ENCODE measurements at places on chromosomes 4 and X.
A peak's percentile ranks its signal among the peaks of the same experiment; 100 is the strongest.

DNA sequence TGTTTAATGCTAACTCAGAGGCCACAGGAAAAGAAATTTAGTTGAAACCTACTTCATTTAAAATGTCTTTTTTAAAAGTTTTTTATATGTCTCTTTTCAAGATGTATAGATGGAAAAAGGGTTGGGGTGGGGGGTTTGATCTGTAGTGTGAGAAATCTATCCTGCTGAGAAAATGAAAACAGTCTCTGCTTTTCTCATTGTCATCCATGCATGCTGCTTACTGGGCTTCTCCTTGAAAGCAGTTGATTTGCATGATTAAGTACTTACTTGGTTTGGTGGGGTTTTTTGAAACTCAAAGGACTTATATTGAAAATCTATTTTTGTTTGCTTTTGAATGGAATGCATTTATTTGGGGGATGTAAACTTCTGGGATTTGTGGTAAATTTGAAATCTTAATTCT lies 313.6 kb upstream of the DKK2 start:
- no peak for DNase-seq

DNA sequence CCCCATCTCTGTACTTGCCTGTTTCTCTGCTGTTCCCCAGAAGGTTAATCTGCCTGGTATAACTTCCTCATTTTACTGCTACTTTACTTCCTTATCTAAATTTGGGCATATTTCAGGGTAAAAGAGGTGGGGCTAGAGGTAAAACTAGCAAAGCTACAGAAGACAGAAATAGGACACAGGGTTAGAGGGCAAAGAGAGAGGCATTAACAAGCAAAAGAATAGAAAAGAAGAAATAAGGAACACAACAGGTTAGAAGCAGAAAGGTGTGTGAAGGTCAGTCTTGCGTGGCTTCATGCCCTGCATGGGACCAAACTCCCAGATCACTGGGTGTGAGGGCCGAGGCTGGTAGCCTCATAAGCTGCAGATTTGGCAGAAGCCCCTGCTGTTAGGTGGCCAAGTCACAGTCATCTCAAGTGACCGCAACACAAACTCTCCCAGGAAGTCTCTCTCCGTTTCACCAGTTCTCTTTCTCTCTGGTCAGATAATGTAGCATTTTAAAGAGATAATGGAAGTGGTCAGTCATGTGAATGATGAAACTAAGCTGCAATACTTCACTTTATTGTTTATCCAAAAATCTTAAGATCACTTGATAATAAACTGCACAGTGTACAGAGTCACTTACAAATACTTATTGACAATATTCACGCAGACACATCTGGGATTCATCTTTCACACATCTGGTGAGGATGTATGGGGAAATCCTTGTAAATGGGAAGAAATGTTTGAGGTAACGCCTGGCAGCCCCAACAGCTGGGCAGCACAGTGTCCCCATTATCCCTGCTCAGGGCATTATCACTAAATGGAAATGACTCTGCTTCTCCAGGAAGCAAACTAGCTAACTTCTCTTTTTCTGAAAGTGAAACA lies 16.4 kb downstream of the TMEM154 start:
- DNase-seq, result no peak

DNA sequence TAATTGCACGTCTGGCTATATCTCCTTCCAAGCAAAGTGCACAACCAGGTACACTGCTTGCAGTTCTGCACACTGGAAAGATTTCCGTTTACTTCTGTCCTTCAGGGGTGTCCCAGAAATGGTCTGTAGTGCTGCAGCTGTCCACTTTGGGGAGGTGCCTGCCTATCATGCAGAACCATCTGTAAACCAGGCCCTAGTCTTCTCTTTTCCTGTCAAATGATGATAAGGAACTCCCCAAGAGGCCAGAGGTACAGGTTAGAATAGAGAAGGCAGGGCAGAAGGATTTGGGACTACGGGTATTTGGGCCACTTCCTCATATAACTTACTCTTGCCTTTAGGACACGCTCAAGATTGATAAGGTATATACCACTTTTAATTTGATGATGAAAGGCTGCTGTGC lies 746.9 kb downstream of the FAT4 start:
- no peak for DNase-seq

- no peak for DNase-seq
Observed at GRCh38 chrX:78105944-78106650, 2.0 kb downstream of the PGK1 start.

DNA sequence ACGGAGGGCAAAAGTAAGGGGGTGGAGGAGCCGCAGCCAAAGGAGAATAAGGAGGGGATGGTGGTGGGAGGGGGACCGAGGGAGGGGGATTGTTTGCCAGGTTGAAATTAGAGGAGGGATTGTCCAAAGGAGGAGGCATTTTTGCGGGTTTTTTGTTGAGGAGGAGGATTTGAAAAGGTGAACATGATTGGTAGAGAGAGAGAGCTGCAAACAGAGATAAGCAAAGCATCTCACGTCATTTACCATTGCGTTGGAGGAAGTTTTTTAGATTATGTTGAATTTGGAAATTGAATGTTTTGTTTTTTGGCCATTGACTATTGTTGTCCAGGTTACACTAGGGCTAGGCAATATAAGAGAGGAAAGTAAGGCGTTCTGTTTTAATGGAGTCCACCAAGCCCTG lies 54.5 kb upstream of the ABCB7 start:
- no peak for DNase-seq

DNA sequence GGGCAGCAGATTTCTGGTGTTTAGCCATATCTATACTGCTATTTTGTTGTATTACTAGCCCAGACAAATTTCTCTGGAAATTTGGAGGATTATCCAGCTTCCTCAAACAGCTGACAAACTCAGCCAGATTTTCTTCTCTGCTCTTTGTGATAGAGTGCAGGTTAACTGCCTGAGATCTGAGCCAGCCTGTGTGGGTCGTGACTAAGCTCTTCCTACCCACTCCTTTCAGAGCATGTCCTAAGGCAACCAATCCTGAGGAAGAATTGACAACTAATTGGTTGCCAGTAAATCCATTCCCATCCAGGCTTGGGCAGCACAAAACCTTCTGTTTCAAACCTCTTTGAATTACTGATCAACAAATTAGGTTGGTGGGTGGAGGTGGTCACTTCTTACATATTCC lies 2.5 kb upstream of the GABRA2 start:
- no peak for DNase-seq

- no peak for DNase-seq
Observed at GRCh38 chr4:69849297-69849696, 10.6 kb downstream of the SULT1E1 start.

DNA sequence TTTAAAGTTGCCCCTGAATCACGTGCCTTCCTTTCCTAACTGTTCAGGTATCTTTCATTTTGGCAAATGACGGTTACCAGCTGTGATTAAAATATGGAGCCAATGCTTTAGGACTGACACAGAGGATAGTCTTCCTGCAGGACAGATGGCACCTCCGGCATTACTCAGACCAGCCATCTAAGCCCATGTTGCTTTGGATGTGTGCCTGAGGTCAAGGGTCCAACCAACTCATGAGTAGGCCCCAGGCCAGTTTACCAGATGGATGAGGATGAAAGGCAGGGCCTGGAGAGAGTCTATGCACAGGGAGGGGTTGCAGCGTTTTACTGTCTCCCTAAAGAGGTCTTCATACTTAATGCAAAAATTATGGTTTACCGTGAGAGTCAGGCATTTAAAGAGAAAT lies 174.0 kb upstream of the GATB start:
- no peak for DNase-seq

DNA sequence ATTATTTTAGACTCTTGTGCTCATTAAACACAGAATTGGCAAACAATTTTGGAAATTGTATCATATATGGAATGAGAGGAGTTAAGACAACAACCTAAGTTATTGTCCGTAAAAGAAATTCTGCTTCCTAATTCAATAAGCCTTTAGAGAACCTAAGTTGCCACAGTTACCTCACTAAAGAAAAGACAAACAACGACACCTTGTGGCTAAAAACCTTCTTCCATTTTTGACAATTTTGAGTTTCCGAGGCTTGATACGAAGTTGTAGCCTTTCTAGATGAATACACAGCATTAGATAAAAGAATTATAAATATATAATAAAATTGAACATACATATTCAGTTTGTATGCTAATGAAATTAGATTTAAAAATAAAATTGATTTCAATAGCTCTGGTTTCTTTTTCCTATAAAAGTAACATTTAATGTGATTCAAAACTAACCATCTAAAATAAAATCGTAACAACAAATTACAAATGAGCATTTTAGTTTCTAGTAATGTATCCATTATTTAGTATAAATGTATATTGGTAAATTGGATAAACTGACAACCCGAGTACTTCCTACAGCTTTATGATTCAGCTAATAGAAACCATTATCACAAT lies 275.1 kb downstream of the GPM6A start:
- DNase-seq, result peak; percentile 66

DNA sequence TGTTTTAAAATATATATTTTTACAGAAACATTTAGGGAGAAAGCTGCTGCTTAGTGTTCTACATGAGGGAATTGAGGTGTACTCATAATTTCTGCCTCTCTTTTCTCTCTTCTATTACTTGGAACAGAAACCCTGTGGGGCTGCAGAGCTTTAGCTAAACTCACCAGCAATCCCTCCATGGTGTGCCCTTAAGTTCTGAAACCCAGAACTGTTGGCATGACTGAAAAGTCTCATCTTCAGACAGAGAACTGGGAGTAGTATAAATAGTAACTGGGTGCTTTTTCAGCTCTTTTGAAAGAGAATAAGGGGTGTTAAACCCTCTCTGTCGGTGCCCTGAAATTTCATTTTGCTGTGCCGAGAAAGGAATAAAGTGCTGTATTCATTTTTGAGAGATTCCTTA lies 294.9 kb upstream of the BOD1L1 start:
- DNase-seq, result no peak

- DNase-seq, result no peak
Observed at GRCh38 chr4:145884775-145885174, 53.8 kb downstream of the ZNF827 start.

DNA sequence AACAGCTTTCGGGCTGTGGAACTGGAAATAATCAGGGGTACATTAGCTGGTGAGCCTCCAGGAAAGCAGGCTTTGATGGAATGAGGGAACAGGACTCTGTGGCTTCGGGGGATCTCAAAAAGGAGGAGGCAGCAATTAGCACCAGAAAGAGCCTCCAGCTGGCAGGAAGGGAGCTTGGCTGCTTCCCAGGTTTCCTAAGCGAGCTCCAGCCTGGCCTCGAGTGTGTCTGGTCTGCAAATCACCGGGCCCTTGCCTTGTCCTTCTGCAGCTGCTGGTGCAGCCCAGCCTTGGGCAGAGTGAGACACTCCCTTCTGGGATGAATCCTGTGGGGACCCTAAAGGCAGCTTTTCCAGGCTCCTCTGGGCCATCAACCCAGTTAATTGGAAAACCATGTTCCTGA lies 10.7 kb upstream of the PDHA1 start:
- DNase-seq, result no peak

DNA sequence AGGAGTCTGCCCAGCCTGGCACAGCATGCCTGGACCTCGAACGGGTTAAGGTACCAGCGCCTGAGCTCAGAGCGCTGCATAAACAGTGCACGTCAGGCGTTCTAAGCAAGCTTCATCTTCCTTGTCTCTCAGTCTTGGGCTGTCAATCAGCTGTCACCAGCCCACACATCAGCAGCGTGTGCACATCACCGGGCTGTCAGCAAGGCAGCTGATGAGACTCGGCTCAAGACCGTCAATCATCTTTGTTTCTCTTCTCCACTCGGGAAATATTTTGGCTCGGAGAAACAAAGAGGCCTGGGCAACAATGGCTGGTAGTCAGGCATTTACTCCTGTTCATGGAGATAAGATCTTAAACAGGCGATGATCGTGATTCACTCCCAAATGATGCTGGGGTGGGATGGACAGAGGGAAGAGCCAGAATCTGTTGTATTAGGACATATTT lies 141.3 kb downstream of the LDB2 start:
- DNase-seq, result peak; percentile 26

DNA sequence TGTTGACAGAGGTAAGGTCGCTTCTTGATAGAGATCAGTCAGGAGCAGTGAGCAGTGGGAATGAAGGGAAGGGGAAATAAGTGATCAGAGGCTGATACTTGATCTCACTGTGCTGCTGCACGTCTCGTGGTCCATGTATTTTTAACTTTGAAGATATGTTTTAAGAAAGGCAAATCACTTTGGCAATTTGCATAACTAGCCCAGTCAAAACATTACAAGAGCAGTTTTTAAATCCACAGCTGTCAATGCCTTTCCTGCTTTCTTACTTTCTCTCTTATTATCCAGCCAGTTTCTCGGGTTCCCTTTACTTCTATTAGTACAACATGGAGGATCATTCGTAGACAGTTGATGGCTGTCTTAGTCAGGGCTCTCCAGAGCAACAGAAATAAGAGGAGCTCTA lies 472.8 kb downstream of the TMA16 start:
- DNase-seq, result no peak
